Bronchial smooth muscle cell (primary cell): ENCODE measurements at places on chromosomes 11 and 22. TPM values are rescaled to one million over a fixed set of nuclear protein-coding genes. Genes with fewer than 3 reads are reported as not detected.

ACTN3 gene
- total RNA-seq, result 0.17 and 0.32 TPM in 2 replicates

USP28 gene
- 19.3 and 19.5 TPM in 2 replicates for total RNA-seq

LMF2 gene
- total RNA-seq, result 19.3 and 20.5 TPM in 2 replicates

TXN2 gene
- total RNA-seq, result 27.3 and 29.4 TPM in 2 replicates

MMP12 gene
- 0.26 and 2.8 TPM in 2 replicates for total RNA-seq
